Purkinje cell (primary cell): ENCODE measurements at places on chromosomes 5 and 9. TPM values are rescaled to one million over a fixed set of nuclear protein-coding genes. Genes with fewer than 3 reads are reported as not detected.

The NEURL1B gene
- polyA plus RNA-seq = not detected in 2 replicates

The BNIP1 gene
- polyA plus RNA-seq = 42.9 and 46.9 TPM in 2 replicates

The USP20 gene
- 2.5 and 4.3 TPM in 2 replicates for polyA plus RNA-seq

The TMEM232 gene
- 6.6 and 24.5 TPM in 2 replicates for polyA plus RNA-seq

The NEUROG1 gene
- not detected in 2 replicates for polyA plus RNA-seq

The CAVIN4 gene
- 0.11 and 0.17 TPM in 2 replicates for polyA plus RNA-seq

The PCDHGA8 gene
- 0.11 and 0.13 TPM in 2 replicates for polyA plus RNA-seq

The MUSK gene
- not detected in 2 replicates for polyA plus RNA-seq

The NR6A1 gene
- polyA plus RNA-seq = 0.63 and 1.0 TPM in 2 replicates

The GARIN3 gene
- 0.16 and 0.70 TPM in 2 replicates for polyA plus RNA-seq

The FGF10 gene
- polyA plus RNA-seq = 0.14 TPM in 1 of 2 replicates, not detected in the other

The CDH12 gene
- polyA plus RNA-seq = 15.5 and 20.3 TPM in 2 replicates

The PCDHB2 gene
- 4.7 and 8.3 TPM in 2 replicates for polyA plus RNA-seq

The FLT4 gene
- not detected in 2 replicates for polyA plus RNA-seq

The C5 gene
- 0.44 and 0.50 TPM in 2 replicates for polyA plus RNA-seq

The RPS14 gene
- 798 and 834 TPM in 2 replicates for polyA plus RNA-seq
